Ovary (tissue), 10 donors: ENCODE measurements at places on chromosomes 4 and X. TPM values are rescaled to one million over a fixed set of nuclear protein-coding genes. Genes with fewer than 3 reads are reported as not detected.

The SPANXA1 gene
- not detected for total RNA-seq

The JADE3 gene
- 11.0 TPM for total RNA-seq

The CSAG2 gene
- total RNA-seq: not detected

The GPR173 gene
- total RNA-seq: 8.4 TPM

The F11 gene
- total RNA-seq: not detected

The HSFX2 gene
- total RNA-seq: not detected

The SCML1 gene
- total RNA-seq: 21.7 TPM

The FAM133A gene
- total RNA-seq: 0.69 TPM

The PLXNA3 gene
- total RNA-seq: 43.2 TPM

The FREM3 gene
- total RNA-seq: not detected

The MAP9 gene
- total RNA-seq: 8.7 TPM

The MAGEA9B gene
- not detected for total RNA-seq

The OPN1MW3 gene
- not detected for total RNA-seq

The TAF7L gene
- total RNA-seq: 0.36 TPM

The COX7B2 gene
- not detected for total RNA-seq

The RNF175 gene
- total RNA-seq: not detected

The PDCL2 gene
- not detected for total RNA-seq

The TCEAL3 gene
- total RNA-seq: 118 TPM

The PRRG3 gene
- 2.7 TPM for total RNA-seq

The RNF150 gene
- total RNA-seq: 29.0 TPM

The PGK1 gene
- total RNA-seq: 174 TPM

The ATP2B3 gene
- total RNA-seq: 0.23 TPM

The SMIM31 gene
- total RNA-seq: not detected

The DCAF8L2 gene
- total RNA-seq: 1.1 TPM

The POU3F4 gene
- total RNA-seq: not detected

The CT45A9 gene
- not detected for total RNA-seq

The NDP gene
- 50.7 TPM for total RNA-seq

The F9 gene
- not detected for total RNA-seq

The CCDC160 gene
- 0.80 TPM for total RNA-seq

The HNRNPDL gene
- total RNA-seq: 329 TPM

The TBC1D8B gene
- 10.4 TPM for total RNA-seq

The FAM184B gene
- total RNA-seq: not detected

The TFE3 gene
- 58.4 TPM for total RNA-seq

The CETN2 gene
- 48.1 TPM for total RNA-seq

The PPP1R2C gene
- not detected for total RNA-seq

The SERPINA7 gene
- 0.28 TPM for total RNA-seq

The ADH7 gene
- total RNA-seq: not detected

The CFAP99 gene
- 12.9 TPM for total RNA-seq

The IL15 gene
- 0.97 TPM for total RNA-seq

The CSN1S1 gene
- not detected for total RNA-seq

The GLUD2 gene
- total RNA-seq: 0.57 TPM

The FBXO8 gene
- total RNA-seq: 25.2 TPM

The PRDM8 gene
- total RNA-seq: 5.2 TPM

The CTAG1A gene
- not detected for total RNA-seq

The MND1 gene
- 0.67 TPM for total RNA-seq

The AMMECR1 gene
- total RNA-seq: 13.2 TPM

The FAM47A gene
- not detected for total RNA-seq

The GAGE13 gene
- total RNA-seq: not detected

The PAGE2B gene
- not detected for total RNA-seq

The BRS3 gene
- total RNA-seq: 0.23 TPM

The ADGRG4 gene
- total RNA-seq: 0.55 TPM

The LINC00632 gene
- 72.9 TPM for total RNA-seq

The MAGEC2 gene
- total RNA-seq: not detected

The GAGE1 gene
- total RNA-seq: not detected

The RRAGB gene
- total RNA-seq: 25.8 TPM

The MAGEB6 gene
- not detected for total RNA-seq

The NEUROG2 gene
- not detected for total RNA-seq

The PHEX gene
- total RNA-seq: 4.1 TPM

The TBL1X gene
- 36.0 TPM for total RNA-seq
